ENCODE measurements at places on chromosomes 2 and 18.

DNA sequence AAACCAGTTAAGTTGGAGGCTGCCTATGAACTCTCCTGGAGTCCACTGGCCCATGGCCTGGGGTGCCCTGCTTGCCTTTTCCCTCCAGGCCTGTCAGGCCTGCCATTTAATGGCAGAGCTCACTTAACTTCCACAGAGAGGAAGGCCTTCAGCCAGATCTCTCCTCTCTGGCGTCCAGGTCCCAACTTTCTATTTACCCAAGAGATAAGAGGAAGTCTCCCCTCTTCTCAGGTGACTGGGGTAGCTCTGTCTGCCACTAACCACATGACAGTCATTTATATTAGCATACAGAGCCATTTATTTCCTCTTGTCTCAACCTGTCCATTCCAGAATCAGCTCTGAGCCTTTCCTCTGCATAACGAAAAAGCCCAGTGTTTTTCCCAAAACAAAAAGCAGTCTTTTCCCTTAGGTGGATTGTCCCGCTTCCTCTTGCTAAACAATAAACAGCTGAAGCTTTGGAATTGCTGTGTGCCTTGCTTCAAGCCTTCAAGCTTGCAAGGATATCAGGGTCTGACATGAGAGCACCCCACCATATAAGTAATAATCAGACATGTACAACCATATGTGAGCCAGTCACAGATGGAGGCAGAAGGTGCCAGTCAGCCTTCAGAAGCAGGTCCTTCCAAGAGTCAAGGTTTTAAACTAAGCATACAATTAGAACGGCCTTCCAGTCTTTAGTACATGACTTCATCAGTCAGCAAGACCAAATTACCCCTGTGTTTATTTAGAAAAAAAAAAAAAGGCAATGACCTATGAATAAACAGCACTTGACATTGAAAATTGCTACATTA lies 71.2 kb upstream of the STPG4 start:
- peak; percentile 38 for DNase-seq

DNA sequence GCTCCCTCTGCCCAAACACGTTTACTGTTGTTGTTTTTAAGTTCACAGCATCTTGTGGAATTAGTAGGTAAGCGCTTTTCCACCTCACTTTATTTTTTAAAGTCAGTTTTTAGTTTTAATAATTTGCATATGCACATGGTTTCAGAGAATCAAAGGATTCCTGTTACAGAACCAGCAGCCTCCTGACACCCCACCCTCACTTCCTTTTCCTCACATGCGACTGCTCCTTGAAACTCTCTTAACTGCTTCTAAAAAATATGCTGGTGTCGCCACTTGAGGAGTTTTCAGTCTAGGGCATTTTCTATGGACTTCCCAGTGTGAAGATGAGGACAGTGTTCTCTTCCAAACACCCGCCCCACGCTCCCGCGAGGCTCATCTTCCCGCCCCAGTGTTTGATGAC lies 14.4 kb downstream of the TMEM37 start:
- DNase-seq = no peak

- DNase-seq = no peak
Observed at GRCh38 chr18:13400636-13401315, 182.2 kb downstream of the LDLRAD4 start.

- DNase-seq = no peak
Observed at GRCh38 chr2:96802721-96803120, 13.3 kb upstream of the CNNM3 start.

DNA sequence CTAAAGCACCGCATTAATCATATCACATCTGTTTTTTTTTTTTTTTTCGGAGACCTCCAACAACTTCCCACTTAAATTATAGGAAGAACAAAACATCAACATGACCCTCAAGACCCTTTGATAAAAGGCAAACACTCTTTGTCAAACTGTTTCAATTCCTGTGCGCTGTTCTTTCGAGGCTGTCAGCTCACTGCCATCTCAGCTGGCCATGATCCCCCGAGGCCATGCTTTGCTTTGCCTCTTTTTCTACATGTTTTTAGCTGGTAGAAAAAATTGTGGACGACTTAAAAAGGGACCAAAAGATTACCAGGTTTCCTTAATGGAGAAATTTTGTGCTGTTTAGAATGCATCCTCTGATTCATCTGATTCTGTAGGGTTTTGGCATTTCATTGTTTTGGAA lies 138.2 kb downstream of the DPP10 start:
- no peak for DNase-seq

DNA sequence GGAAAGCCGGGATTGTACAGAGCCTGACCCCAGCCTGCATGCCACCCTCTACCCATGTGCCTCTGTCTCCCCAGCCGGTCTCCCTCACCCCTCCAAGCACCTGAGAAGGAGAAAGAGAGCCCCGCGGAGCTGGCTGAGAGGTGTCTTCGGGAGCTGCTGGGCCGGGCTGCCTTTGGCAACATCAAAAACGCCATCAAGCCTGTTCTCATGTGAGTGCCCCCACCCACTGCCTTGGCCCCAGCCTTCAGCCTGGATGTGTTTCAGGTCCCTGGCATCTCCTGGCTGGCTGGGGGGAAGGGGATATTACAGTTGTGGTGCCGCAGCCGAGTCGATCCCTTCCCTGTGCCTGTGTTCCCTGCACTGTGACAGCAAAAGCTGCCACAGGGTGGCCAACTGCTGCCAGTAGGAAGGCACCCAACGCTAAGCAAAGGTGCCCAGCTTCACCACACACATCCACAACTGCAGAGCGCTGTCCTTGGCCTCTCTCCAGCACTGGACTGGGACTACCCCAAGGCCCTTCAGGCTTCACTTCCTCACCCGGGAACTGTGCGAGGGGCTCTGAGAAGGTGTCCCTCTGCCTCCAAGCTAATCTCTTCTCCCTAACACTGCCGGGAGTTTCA lies 38.4 kb downstream of the POMC start:
- DNase-seq = no peak

- DNase-seq = no peak
Observed at GRCh38 chr2:140641163-140641562, 1489.7 kb downstream of the LRP1B start.

- no peak for DNase-seq
Observed at GRCh38 chr18:22558945-22559385, 141.2 kb upstream of the CTAGE1 start.

Data from SK-N-DZ (cell line).